Mammary epithelial cell (primary cell): ENCODE measurements at places on chromosomes 6 and 20. TPM values are rescaled to one million over a fixed set of nuclear protein-coding genes. Genes with fewer than 3 reads are reported as not detected.

The CALHM5 gene
- 0.19 TPM for polyA plus RNA-seq

The DSE gene
- polyA plus RNA-seq: 66.9 TPM

The EPHA7 gene
- not detected for polyA plus RNA-seq

The PRKN gene
- 0.07 TPM for polyA plus RNA-seq

The EPB41L2 gene
- polyA plus RNA-seq: 16.6 TPM

The PPP1R14C gene
- 32.2 TPM for polyA plus RNA-seq

The ERVFRD-1 gene
- not detected for polyA plus RNA-seq

The SLPI gene
- polyA plus RNA-seq: 266 TPM

The DPPA5 gene
- polyA plus RNA-seq: not detected

The TSBP1 gene
- not detected for polyA plus RNA-seq

The L3MBTL1 gene
- 1.8 TPM for polyA plus RNA-seq

The DEFB113 gene
- not detected for polyA plus RNA-seq

The BHLHE23 gene
- not detected for polyA plus RNA-seq

The HLA-C gene
- 265 TPM for polyA plus RNA-seq

The FAM217A gene
- polyA plus RNA-seq: not detected

The PTPRA gene
- polyA plus RNA-seq: 45.2 TPM

The TXLNB gene
- not detected for polyA plus RNA-seq

The OR12D3 gene
- polyA plus RNA-seq: not detected

The KCNQ5 gene
- 4.0 TPM for polyA plus RNA-seq

The RIMS1 gene
- polyA plus RNA-seq: 0.03 TPM

The EPPIN gene
- polyA plus RNA-seq: not detected

The AVP gene
- not detected for polyA plus RNA-seq

The HDAC2 gene
- polyA plus RNA-seq: 120 TPM

The CENPQ gene
- polyA plus RNA-seq: 5.9 TPM

The KHDC1L gene
- 0.26 TPM for polyA plus RNA-seq

The RNF217 gene
- polyA plus RNA-seq: 25.5 TPM

The LY6G6D gene
- polyA plus RNA-seq: not detected

The ZCCHC3 gene
- 6.6 TPM for polyA plus RNA-seq

The ENPP4 gene
- polyA plus RNA-seq: 0.18 TPM

The TRAPPC3L gene
- 0.18 TPM for polyA plus RNA-seq

The CHRNA4 gene
- not detected for polyA plus RNA-seq

The PRDM1 gene
- polyA plus RNA-seq: 3.2 TPM

The CGA gene
- polyA plus RNA-seq: not detected
